ENCODE measurements at places on chromosomes 5 and 9. TPM values are rescaled to one million over a fixed set of nuclear protein-coding genes. Genes with fewer than 3 reads are reported as not detected.

The ENHO gene
- total RNA-seq, result 14.1 TPM

The SPOCK1 gene
- 0.54 TPM for total RNA-seq

The TRIM36 gene
- total RNA-seq, result 4.1 TPM

DNA sequence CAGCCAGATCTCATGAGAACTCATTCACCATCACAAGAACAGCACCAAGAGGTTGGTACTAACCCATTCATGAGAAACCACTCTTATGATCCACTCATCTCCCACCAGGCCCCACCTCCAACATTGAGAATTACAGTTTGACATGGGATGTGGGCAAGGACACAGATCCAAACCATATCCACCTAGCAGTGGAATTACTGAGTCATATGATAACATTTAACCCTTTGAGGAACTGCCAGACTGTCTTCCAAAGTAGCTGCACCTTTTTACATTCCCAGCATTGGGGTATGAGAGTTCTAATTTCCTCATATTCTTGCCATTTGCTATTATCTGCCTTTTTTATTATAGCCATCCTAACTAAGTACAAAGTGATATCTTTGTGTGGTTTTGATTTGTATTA is 51.9 kb downstream of the CTNNA1 start:
- no peak for DNase-seq

The SPIN1 gene
- total RNA-seq, result 43.9 TPM

DNA sequence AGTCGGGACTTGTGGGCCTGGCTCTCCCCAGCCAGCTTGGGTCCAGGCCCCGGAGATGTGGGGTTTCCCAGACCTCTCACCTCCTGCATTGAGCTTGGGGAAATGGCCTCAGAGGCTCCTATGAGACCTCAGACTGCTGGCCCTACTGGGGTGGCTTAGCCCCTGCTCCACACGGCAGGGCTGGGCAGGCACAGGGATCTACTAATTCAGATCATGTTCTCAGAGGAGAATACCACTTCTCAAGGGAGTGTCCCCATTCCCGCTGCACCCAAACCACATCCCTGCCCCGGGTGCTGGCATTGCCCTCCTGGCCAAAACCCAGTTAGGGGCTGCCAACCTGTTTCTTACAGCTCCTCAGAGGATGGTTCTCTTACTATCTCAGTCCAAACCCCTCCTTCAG is 82.1 kb upstream of the LMX1B start:
- no peak for DNase-seq

DNA sequence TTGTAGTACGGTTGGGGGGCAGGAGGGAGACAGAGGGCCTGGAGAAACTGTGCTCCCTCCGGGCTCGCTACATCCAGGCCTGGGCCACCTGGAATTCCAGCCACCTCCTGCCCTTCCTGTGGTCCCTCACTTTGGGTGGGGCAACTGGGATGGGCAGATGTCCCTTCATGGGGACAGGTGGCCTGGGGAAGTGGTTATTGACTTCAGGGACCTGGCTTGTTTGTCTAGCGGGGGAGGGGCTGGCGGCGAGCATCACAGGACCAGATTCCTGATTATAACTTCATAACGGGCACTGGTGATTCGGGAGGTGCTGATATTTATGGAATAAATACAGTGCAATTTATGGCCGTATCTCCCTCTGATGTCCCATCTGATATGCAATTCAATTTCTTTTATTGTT is 20.1 kb upstream of the LAMC3 start:
- DNase-seq, result no peak

The MED7 gene
- total RNA-seq, result 10.6 TPM

The IRX1 gene
- total RNA-seq, result not detected

GRCh38 chr5:132498686-132499271 is 8.2 kb upstream of the IRF1 start:
- DNase-seq, result no peak

DNA sequence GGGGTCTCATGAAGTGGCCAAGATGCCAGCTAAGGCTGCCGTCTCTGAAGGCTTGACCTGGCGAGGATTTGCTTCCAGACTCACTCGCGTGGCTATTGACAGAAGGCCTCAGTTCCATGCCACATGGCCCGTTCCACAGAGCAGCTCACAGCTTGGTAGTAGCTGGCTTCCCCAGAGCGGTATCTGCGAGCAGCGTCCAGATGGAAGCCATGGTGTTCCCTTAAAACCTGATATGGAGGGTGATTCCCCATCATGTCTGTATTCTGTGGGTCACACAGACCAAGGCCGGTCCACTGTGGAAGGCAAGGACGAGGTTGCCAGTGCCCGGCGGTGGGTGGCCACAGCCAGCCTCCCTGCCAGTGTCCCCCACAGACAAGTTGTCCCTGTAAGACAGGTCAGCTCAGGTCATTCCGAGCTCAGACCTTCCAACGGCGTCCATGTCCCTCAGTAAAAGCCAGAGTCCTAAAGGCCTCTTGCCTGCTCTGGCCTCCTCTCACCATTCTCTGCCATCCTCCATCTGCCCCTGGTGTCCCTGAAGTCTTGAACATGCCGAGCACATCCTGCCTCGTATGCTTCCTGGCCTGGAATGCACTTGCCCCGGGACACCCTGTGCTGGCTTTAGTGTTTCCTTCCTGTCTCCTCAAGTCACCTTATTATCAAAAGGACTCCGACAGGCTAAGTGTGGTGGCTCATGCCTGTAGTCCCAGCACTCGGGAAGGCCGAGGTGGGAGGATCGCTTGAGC is 61.3 kb upstream of the LRRTM2 start:
- DNase-seq, result no peak

The ADRB2 gene
- total RNA-seq, result 37.0 TPM

The ANKRD18B gene
- total RNA-seq, result not detected

GRCh38 chr9:86488345-86488744 is 134.1 kb upstream of the TUT7 start:
- DNase-seq, result no peak

DNA sequence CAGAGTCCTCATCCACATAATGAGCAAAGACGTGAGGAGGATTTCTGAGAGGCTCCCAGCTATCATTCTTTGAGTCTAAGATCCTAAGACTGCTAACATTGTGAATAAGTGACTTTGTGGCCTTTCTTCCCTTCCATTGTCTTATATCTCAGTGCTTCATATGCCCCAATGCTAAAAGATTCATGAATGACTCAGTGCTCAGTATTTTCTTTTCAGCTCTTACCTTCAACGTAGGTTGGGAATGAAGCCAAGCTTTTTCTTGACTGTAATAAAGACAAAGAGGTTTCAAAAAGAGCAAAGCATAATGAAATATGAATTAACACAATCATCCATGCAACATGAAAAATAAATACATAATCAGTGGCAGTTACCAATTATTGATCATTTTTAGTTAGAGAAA is 146.4 kb downstream of the ENTREP1 start:
- DNase-seq, result no peak

DNA sequence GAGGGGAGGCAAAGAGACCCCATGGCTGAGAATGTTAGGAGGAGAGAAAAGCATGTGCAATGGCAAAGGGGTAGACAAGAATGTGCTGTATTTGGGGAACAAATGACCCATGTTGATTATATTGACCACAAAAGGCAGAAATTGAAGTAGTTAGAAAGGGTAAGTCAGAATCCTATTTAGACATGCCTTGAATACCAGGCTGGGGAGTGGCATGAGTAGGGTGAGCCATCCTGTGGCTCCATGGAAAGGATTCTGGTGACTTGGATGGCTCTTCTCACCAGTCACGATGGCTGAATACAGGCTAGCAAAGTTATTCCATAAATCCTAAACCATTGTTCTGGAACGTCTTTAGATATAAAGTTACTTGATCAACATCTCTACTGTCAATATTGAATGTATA is 73.4 kb upstream of the MEF2C start:
- DNase-seq, result no peak

The HRCT1 gene
- total RNA-seq, result not detected

GRCh38 chr5:53678981-53679660 is 118.7 kb downstream of the NDUFS4 start:
- DNase-seq, result no peak

DNA sequence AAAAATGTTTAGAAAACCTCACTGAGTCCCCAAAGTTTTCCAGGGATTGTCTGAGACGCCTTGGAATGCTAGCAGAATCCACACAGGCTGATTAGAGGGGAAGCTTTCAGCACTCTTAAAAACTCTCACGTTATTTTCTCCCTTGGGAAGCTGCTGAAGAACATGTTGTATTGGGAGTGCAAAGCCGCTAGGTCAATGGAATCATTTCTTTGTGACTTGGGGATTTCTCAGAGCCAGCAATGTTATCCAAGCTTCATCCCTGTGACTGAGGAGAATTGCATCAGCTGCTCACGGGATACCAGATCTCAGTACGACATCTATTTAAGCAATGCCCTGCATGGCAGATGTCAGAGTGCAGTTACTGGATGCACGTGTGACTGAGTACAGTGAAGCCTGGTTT is 426.4 kb upstream of the MPDZ start:
- DNase-seq, result no peak

The GFI1B gene
- total RNA-seq, result 6.5 TPM

GRCh38 chr5:77454123-77454522 is 38.0 kb downstream of the WDR41 start:
- DNase-seq, result no peak

- no peak for DNase-seq
These were observed 275.0 kb downstream of the NR2F1-AS1 start for GRCh38 chr5:93305984-93306383.

The IER5L gene
- total RNA-seq, result 2.3 TPM

GRCh38 chr9:14302405-14302804 is 11.5 kb downstream of the NFIB start:
- no peak for DNase-seq

DNA sequence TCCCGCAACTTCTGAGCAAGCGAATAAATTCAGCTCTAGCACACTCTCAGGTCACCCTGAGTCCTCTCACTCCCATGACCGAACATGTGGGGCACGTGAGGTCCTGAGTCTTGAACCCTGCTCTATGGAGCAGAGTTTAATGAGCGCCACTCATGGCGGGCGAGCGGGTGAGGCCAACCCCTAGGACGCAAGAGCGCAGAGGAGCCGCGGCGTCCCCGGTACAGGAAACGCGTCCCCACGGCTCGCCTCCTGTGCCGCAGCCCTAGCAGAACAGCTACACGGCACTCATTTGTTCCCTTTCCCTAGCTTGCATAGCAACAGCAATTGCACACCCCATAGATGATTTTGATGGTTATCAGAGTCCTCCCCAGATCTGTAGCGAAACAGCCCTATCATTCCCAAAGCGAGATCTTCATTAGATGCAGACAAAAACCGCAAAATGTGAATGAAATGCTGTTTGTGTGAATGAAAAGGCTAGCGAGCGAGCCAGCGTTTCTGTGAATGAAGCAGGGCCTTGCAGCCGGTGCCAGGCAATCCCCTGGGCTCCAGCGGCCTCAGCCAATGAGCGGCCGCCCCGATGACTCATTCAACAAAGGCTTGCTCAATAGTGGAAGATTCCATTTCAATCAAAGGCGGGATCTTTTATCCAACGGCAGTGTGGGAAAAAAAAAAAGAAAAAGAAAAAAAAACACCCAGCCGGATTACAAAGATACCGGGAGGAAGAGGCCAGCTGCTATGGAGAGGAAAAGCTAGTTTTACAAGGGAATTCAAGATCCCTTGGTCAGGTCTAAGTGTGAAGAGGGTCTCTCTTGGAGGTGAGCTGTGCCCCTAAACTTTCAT is 1.5 kb upstream of the SHC3 start:
- no peak for DNase-seq

- DNase-seq, result no peak
These were observed 83.1 kb upstream of the FBXW11 start for GRCh38 chr5:172089298-172090117.

DNA sequence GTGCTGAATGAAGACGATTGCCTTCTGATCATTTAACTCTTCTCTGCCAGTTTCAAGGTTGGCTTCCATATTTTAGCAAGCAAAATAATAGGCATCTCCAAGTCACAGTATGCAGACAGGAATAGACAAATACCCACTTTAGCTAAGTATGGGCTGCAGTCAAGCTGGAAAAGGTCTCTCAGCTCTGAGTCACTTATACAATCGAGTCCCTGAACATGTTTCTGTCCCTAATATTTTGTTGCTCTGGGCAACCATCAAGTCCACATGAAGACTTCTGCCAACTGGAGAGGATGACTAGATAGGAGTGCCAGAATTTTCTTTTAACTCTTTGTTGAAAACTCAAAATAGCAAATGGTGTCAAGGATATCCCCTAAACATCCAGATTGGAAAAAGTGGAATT is 575.3 kb downstream of the RAB3C start:
- DNase-seq, result no peak

- DNase-seq, result no peak
These were observed 120.2 kb downstream of the TENT4A start for GRCh38 chr5:6833406-6833805.

The TSSK1B gene
- not detected for total RNA-seq

The SLC6A7 gene
- not detected for total RNA-seq

The SLC45A2 gene
- not detected for total RNA-seq

GRCh38 chr5:68347536-68347935 is 132.0 kb downstream of the PIK3R1 start:
- peak; percentile 44 for DNase-seq

- DNase-seq, result peak; percentile 83
These were observed 47.4 kb downstream of the P4HA2 start for GRCh38 chr5:132180134-132180745.

- peak; percentile 82 for DNase-seq
These were observed 83.5 kb downstream of the PDE4D start for GRCh38 chr5:59810041-59810440.

GRCh38 chr5:34484216-34484920 is 171.8 kb upstream of the RAI14 start:
- DNase-seq, result no peak

GRCh38 chr5:148465381-148466235 is 81.8 kb downstream of the FBXO38 start:
- no peak for DNase-seq

DNA sequence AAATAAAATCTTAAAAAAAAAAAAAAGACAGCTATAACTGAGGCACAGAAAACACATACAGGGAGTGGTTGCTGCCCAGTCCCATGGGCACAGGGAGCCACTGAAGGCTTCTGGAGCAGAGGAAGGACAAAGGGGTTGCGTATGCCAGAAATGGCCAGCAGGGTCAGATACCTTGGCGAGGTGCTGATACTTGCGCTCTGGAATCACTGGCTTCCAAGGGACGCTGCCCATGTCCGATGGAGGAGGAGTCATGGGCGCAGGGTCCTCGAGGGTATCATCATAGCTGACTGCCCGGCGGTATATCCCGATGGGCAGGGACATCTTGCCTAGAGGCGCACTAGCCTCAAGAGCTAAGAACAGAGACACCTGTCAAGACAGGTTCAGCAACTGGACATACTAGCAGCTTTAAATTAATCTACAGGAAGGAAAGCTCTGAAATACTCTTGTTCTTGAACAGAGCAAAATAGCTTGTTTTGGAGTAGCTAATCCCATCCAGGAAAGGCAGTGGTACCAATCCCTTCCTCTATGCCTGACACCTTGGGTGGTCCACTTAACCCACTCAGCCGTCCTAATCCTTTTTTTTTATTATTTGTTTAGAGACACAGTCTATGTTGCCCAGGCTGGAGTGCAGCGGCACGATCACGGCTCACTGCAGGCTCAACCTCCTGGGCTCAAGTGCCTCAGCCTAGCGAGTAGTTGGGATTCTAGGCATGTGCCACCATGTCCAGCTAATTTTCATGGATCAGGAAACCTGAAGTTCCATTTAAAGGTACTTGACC is 6.0 kb downstream of the KIAA1191 start:
- no peak for DNase-seq

GRCh38 chr9:133327834-133328484 is 8.0 kb downstream of the SURF6 start:
- peak; percentile 42 for DNase-seq

- peak; percentile 67 for DNase-seq
These were observed 21.4 kb upstream of the ANXA6 start for GRCh38 chr5:151178777-151179488.

The COL5A1 gene
- not detected for total RNA-seq

The GPR150 gene
- total RNA-seq, result 0.51 TPM

GRCh38 chr9:135253305-135254004 is 166.0 kb downstream of the OLFM1 start:
- no peak for DNase-seq
